Heart right ventricle (tissue), 16 donors: ENCODE measurements at places on chromosomes 4 and X. TPM values are rescaled to one million over a fixed set of nuclear protein-coding genes. Genes with fewer than 3 reads are reported as not detected.

- DNase-seq = no peak
Measured at GRCh38 chr4:10872833-10873517, 188.4 kb upstream of the CLNK start.

GRCh38 chrX:137025930-137026329 lies 7.9 kb downstream of the GPR101 start:
- no peak for DNase-seq

The PPARGC1A gene
- 200 TPM for total RNA-seq

DNA sequence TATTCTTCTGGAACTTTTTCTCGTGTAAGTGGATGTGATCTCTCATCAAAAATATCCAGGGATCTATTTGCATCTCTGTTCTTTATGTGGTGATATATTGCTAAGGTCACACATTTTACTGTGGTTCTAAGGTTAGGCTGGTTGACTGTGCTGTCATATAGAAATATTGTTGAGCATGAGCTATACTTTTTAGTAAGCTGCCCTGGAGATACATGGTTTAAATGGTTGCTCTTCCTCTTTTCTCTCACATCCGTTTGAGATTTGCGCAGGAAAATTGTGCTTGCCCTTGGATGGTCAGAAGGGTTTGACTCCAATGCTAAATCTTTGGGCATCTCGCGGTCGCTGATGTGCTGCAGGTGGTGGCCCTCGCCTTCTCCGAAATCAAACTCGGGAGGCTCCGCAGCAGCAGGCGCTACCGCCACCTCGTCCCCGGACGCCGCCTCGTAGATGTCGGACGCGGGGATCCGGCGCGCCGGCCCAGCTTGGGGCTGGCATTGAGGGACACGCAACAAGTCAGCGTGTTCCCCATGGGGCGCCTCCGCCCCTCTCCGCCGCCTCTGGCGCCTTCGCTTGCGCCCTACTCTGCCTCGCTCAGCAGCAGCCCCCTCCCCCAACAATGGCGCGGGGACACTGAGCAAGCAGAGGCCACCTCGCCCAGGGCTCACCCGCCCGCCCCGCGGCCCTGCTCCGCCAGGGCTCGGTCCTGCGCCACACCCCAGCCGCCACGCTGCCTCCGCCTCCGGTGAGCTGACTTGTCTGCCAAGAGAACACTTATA lies 154.5 kb downstream of the MSN start:
- DNase-seq = peak; percentile 3

- no peak for DNase-seq
Measured at GRCh38 chr4:73675623-73676022, 55.4 kb upstream of the RASSF6 start.

The STPG2 gene
- total RNA-seq = 0.53 TPM

GRCh38 chr4:91087743-91088142 lies 960.5 kb downstream of the CCSER1 start:
- DNase-seq = no peak

The MAGEC2 gene
- total RNA-seq = not detected

GRCh38 chrX:134990801-134991481 lies at the start of gene SMIM10:
TSS of gene SMIM10 (plus strand) at chrX:134990991. CDS start at chrX:134991096, 105 bp downstream.
- peak; percentile 79 for DNase-seq

The CENPVL1 gene
- total RNA-seq = not detected

The CXCL8 gene
- 0.23 TPM for total RNA-seq

DNA sequence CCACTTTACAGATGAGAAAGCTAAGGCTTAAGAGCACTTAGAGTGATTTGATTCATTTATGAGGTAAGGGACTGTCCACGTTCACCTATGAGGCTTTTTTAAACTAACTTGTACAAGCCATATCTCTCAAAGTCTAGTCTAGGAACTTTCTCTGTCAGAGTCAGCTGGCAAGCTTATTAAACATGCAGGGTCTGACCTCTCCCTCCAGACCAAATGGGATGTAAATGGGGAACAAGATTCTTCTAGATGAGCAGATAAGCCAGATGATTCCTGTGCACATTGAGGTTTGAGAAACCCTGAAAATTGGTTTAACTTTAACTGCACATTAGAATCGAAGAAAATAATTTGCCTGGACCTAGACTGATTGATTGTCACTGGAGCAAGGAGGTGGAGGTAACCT lies 160.0 kb upstream of the SPRY1 start:
- DNase-seq = no peak

GRCh38 chrX:75957107-75957610 lies 172.1 kb upstream of the MAGEE2 start:
- no peak for DNase-seq

GRCh38 chrX:23742174-23742696 lies 841 bp downstream of the ACOT9 start:
- peak; percentile 34 for DNase-seq

- DNase-seq = no peak
Measured at GRCh38 chrX:44010626-44011025, 37.4 kb upstream of the NDP start.

The REPS2 gene
- total RNA-seq = 15.5 TPM

GRCh38 chr4:48804584-48805301 lies 24.7 kb upstream of the FRYL start:
- DNase-seq = no peak

- DNase-seq = no peak
Measured at GRCh38 chr4:891747-892146, 40.4 kb downstream of the GAK start.

DNA sequence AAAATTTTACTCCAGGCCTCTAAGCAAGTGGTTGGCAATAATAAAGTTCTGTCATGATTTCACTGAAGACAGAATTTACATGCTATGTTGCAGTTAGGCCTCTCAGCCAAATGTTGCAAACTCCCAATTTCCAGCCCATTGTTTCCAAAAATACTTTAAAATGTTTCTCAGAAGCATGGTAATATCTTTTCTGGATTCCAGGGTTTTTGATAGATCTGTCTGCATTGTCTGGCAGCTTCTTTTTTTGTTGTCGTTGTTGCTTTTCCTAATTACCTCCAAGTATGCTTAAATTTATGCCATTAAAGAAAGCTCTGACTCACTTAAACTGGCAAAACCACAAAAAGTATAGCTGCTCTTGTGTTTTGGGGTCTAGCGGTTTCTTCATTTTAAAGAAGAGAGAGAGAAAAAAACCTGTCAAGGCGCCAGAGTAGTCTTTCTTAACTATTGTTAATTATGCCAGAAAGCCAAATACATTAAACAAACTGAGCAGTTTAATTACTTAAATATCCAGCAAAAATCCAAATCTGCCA lies 97.0 kb downstream of the AGTR2 start:
- no peak for DNase-seq

DNA sequence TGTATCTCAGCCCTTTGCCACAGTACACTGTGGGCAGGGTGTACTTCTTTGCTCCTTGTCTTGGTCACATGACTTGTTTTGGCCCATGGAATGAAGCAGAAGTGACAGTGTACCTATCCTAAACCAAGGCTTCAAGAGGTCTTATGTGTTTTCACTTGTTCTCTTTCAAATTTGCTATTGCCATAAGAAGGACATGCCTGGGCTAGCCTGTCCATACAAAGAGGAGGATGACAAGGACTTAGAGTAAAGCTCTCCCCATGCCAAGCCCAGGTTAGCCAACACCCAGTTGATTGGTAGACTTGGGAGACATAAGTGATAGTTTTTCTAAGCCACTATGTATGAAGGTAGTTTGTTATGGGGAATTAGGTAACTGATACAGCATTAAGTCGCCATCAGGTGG lies 141.1 kb upstream of the MID1 start:
- no peak for DNase-seq

The ANXA10 gene
- not detected for total RNA-seq

GRCh38 chrX:96907516-96908272 lies 24.0 kb downstream of the RPA4 start:
- DNase-seq = no peak

The SERPINA7 gene
- not detected for total RNA-seq

DNA sequence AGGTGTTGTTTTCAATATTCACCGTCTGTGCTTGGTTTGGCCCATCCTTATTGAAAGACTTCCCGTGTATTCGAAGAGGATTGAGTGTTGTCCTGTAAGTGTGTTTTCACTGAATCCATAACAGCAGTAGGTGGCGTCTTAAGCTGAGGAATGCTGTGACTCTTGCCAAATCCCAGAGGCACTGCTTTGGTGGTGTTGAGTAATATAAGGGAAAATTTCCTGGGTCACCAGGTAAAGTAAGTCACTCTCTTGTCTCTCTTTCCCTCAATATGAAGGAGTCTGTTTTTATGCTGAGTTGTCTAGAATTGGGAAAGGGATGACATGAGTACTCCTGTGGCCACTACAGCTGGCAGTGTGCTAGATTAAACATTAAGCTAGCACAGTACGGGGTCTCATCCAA lies 146.7 kb upstream of the ZXDB start:
- no peak for DNase-seq

- DNase-seq = no peak
Measured at GRCh38 chrX:124217304-124218251, 114.9 kb upstream of the TEX13D start.

DNA sequence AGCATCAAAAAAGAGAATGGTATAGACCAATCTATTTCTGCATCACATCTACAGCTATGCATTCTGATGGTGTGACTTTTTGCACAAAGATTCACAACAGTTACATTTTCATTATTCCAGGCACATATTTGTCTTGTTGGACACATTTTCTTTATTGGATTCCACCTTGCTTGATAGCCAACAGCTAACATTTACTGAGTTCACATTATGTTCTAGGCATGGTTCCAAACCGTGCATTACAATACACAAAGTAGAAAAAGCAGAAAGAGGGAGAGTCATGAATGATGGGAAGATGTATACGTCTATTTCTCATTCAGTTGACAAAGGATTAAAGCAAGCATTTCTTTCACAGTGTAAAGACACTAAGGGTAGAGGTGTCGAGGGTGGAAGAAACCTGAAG lies 22.9 kb upstream of the CLGN start:
- no peak for DNase-seq

DNA sequence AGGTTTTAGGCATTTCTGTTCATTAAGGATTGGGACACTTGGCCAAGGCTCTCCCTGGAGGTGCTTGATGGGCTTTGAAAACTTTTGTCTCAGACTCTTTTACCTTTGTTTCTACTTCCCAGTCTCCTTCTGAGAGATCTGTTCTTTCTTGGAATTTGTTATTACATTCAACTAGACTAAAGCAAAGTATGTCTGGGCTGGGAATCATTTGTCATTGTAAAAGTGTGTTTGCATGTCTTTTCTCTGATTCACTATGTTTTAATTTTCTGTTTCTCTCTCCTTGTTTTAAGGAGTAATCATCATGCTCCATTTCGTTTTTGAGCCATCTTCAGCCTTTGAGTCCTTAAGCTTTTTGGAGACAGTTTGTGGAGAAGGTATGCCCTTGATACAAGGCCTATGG lies 12.2 kb upstream of the PGRMC2 start:
- DNase-seq = no peak

The PABPC1L2B gene
- total RNA-seq = not detected

The MAB21L2 gene
- 0.15 TPM for total RNA-seq

- no peak for DNase-seq
Measured at GRCh38 chr4:146428298-146428697, 93.4 kb downstream of the SLC10A7 start.

The EPHA5 gene
- 0.07 TPM for total RNA-seq

The BEX2 gene
- total RNA-seq = 0.65 TPM

The NAT8L gene
- total RNA-seq = 0.17 TPM

The ATP10D gene
- total RNA-seq = 8.7 TPM

GRCh38 chrX:149937871-149938426 lies 342 bp downstream of the EOLA2 start:
- peak; percentile 11 for DNase-seq

The MAGEH1 gene
- 9.2 TPM for total RNA-seq

The COX7B2 gene
- total RNA-seq = not detected

The SMIM10L2A gene
- total RNA-seq = 1.6 TPM

GRCh38 chr4:74654230-74654681 lies 140.1 kb downstream of the BTC start:
- no peak for DNase-seq

GRCh38 chr4:22551550-22551949 lies 35.7 kb upstream of the ADGRA3 start:
- no peak for DNase-seq

GRCh38 chr4:26791346-26791745 lies 69.3 kb upstream of the STIM2 start:
- no peak for DNase-seq

The SLC49A3 gene
- total RNA-seq = 12.2 TPM

GRCh38 chrX:39203427-39203826 lies 402.2 kb downstream of the MID1IP1 start:
- DNase-seq = no peak
